ENCODE measurements at places on chromosomes 1 and 21.

DNA sequence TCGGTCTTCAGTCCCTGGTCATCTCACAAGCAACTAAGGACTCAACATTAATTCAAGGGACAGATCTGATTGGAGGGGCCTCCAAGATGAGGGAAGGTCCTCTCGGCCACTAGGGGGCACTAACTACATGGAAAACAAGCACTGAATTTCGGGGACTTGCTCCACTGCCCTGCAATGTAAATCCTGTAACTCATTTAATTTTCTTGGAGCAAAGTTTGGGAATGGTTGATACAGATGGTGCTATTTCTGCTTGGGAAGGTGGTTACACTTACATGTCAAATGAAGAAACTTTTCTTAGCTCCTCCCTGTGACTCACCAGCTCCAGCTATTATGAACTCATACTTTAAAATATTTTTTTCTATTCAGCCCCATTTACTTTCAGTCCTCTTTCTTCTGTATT, 97.4 kb upstream of the KCNJ15 start:
- peak; percentile 46 for DNase-seq

- peak; percentile 46 for DNase-seq
Observed at GRCh38 chr1:58785442-58786058, 1.7 kb upstream of the JUN start.

- no peak for DNase-seq
Observed at GRCh38 chr1:47507144-47507543, 69.3 kb downstream of the FOXD2 start.

DNA sequence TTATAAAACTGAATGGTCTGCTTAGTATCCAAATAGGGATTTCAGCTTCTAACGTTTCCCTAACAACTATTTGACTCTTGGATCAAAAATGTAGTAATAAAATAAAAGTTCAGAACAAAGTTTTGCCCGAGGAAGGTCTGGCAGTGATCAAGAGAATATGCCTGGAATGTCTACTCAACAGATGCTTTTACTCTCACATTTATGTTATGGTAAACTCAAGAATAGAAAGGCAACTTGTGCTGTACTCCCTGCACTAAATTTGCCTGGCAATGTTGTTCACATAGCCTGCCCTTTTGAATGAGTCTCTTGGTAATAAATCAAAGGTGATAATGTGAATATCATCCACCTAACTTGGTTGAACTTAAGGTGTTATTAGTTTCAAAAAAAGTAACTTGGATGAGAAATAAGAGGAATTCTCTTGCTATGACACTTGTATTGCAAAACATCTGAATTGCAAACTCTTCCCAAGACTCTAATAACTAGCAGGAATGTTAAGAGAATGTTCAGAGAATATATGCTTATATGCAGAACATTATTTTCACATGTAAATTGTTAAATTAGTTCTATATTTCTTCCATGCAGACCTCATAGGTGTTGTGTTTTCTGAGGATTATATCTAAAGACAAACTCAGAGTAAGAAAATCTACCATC, 215.8 kb downstream of the COL24A1 start:
- no peak for DNase-seq

GRCh38 chr1:54158071-54158470, 5.3 kb upstream of the CDCP2 start:
- DNase-seq = no peak

DNA sequence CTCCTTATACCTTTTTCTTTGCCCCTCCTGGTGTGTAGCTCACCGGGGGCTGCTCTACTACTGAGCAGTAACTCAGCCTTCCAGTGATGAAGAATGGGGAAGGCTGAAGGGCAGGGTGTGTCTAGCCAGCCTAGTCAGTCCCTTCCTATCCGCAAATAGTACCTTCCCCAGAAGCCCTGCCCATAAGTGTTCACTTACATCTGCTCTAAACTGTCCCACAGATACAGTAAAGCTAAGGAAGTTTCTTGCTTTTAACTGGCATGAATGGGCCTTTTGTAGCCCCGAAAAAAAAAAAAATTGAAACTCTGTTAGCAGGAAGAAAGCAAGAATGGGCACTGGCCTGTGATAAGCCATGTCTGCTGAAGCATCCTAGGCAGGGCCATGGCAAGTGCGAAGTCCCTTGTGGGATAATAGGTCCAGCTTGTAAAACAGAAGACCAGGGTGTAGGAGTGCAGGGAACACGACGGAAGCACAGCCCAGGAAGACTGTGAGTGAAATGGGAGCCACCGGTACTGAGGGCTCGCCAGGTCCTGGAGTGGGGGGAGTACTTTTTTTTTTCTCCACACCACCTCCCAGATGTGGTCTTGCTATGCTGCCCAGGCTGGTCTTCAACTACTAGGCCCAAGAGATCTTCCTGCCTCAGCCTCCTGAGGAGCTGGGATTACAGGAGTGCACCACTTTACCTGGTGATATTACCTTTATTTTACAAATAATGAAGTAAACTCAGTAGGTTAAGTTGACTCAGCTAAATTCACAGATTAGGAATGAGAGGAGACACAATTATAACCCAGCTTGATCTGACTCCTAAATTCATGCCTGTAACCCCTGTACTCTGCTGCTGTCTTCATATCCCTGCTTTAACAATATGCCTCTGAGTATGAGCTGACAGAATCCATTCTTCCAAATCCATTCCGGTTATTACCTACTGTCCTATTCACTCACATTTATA, 347.5 kb downstream of the SMYD3 start:
- no peak for DNase-seq

- no peak for DNase-seq
Observed at GRCh38 chr1:115630342-115630741, 11.4 kb upstream of the VANGL1 start.

DNA sequence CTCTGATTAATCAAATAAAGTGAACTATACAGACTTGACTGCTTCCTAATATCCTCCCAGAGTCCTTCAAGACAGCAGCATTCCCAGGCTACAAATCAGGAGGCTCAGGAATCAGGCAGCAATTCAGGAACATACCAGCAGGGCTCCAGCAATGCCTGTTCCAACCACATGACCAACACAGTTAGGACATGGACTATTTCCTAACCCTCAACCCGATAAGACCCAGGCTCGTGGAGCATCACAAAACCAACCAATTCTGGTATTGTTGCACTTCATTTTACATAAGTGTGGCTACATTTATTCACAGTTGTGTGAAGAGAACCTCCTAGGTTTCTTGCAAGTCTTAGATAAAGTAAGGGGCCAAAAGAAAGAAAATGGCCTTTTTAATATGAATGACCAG, 546.2 kb upstream of the ADGRL2 start:
- DNase-seq = no peak

- no peak for DNase-seq
Observed at GRCh38 chr1:203986887-203987461, 85.9 kb upstream of the SOX13 start.

DNA sequence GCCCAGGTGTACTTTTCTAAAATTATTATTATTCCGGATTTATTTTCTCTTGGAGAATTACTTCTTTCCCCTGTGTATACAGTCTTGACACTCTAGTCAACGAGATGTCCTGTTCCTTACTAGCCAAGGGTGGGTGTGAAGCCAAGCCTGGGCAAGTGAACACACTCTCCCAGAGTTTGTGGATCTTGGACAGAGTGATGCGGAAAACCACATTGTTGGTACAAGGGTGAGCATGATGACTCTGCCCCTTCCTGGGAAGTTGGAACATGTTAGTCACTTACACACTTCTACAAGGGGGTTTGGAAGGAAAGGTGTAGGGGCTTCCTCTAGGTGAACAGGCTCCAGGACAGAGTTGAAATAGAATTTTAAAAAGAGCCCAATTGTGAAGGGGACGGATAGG, 20.0 kb upstream of the RD3 start:
- DNase-seq = no peak

DNA sequence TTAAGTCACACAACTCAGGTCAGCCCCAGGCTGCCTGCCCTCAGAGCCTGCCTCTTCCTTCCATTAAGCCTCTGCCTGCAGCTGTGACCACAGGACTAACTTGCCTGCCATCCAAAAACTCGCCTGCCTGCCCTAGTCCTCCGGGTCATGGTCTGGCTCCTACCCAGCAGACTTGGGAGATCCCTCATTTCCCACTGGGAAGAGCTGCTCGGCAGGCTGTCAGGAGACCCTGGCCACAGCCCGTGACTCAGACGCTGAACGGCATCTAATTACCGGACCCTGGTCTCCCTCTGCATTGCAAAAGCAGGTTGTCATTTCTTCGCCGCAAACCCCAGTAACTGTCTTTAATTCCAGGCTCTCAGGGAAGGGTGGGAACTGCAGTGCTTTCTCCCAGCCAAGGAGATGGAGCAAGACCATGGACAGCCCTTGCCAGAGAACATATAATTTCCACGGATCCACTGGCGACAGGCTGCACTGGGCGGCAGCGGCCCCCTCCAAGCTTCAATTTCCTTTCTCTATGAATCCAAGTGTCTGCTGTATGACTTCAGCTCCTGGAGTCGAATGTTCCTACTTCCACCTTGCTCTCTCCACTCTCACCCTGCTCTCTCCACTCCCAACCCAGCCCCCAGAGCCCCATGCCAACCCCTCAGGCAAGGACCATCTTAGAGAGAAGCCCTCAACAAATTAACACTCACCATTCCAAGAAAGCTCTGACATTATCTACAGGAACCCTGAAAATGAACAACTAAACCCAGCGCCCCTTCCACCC, 20.4 kb downstream of the OLFML2B start:
- no peak for DNase-seq

DNA sequence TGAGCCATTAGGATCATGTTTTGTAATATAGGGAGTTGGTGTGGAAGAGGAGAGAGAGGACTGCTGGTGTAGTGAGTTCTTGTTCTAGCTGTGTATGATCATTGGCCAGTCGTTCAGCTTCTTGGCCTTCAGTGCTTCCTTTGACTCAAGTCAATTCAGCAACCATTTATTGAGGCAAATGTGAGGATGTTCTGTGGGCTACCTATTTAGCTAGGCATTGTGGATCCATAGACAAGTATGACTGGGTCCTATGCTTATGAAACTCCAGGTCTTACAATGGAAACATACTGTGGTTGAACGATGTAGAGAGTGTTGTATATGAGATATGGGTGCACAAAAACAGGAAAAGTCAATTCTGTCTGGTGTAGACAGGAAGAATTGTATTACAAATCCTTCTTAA, 41.7 kb downstream of the NFIA start:
- DNase-seq = peak; percentile 65

DNA sequence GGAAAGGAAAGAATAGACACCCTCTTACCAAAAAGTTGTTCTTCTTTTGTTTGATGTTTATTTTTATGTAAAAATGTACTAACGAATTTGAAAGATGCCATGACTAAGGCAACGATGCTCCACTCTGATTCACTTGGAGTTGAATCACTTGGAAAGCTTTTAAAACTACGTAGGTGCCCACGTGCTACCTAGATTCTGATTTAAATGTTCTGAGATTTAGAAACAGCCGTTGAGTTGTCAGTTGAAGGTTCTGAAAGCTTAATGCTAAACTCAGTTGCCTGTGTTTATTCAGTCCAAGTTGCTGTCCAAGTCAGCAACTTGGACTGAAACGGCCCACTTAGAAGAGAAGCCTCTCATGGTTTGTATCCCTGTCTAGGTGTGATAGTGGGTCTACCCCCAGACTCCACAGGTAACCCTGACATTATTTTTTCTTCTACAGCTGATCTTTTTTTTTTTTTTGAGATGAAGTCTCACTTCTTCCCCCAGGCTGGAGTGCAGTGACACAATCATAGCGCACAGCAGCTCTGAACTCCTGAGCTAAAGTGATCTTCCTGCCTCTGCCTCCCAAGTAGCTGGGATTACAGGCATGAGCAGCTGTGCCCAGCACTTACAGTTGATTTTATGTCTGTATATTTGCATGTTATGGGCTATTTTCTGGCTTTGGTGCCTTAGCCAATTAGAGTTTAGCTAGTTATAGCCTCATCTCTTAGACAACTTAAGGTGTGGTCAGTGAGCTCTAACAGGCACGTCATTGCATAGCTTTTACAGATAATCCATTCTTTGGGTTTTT, 1.4 kb upstream of the VAMP4 start:
- peak; percentile 55 for DNase-seq

DNA sequence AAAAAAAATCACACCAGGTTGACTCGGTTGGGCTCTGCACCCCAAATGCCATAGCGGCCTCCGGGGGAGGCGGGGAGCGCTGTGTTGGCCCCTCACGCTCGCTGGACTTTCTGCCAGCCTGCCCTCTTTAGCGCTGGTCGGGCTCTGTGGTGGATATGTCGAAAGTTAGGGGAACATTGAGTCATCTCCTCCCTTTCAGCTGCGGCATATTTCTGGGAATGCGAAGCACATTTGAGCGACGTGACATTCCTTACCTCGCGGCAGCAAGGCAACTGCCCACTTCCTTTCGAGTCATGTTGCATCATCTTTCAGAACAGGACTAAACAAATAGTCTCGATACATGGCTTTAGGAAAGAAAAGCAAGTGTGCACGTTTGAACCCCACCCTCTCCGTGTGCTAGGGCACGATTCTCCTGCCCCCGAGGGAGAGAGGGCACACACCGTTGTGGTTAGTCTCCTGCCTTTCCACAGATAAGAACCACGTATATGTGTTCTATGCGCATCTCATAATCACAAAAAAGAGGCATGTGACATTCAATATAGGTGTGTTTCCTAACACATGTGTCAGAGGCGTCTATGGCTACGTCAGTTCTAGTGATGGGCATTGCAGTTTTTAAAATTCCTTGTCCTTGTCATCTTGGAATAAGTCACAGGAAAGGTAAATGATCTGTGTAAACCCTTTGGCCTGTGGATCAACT, 105.9 kb upstream of the SLC45A1 start:
- no peak for DNase-seq

DNA sequence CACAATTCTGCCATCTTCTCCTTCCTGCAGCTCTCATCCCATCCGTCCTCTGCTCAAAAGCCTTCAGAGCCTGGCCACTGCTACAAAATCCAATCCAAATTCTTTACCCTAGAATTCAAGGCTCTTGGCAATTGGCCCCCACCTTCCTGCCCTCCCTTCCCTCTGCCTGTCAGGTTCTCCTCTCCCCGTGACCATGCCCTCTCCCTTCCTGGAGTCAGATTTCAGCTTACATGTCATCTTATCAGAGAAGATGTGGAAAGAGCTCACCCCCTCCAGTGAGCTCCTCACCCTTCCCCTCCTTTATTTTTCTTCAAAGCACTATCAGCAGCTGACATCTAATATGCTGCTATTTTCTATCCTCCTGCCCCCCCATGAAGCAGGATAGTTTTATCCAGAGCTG, 86.9 kb downstream of the GRIK3 start:
- DNase-seq = no peak

- DNase-seq = no peak
Observed at GRCh38 chr1:67355745-67356424, 48.2 kb downstream of the IL12RB2 start.

DNA sequence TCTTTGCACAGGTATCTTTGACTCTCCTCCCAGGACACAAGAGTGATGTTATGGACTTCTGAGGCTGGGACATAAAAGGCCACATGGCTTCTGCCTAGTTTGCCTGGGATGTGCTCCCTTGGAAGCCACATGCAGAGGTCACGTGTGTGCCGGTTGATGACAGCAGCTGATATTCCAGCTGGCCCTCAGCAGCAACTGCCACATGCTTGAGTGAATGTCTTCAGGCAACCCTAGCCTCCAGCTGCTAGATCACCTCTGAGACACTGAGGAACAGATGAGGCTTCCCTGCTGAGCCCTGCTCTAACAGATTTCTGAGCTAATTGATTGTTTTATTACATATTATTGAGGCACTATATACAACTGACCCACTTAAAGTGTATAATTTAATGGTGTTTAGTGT, 11.6 kb upstream of the AKR7A3 start:
- DNase-seq = no peak

- DNase-seq = no peak
Observed at GRCh38 chr1:13772271-13772670, 72.3 kb downstream of the PRDM2 start.
